ENCODE measurements at places on chromosomes 6 and 20.

DNA sequence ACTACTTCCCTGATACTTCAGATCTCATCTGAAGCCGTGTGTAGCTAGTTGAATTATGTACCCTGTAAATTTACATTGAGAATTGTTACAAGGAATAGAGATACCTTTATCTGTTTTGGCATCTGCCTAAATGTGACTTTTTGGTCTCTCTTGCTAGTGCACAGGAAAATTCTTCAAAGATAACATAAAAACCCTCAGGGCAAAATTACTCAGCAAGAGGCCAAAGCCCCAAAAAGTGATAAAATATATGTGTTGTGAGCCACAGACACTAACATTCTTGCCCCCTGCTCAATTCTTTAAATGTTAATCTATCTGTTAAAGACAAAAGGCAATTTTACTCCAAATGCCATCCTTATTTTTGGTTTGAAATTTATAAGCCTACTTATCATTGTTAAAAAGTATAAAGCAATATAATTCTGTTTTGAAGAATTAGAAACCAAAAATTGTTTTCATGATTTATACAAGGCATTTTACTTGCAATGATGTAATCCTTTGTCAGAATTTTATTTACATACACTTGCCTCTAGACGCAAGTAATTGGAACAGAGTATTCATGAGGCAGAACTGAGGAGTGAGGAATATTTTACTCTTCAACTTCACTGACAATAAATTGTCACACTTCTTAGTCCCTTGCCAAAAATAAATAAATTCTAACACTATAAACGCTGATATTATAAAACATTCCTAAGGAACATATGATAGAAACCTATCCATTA, 186.2 kb downstream of the EPM2A start:
- no peak for DNase-seq

GRCh38 chr6:161891542-161891941, 617.7 kb upstream of the AGPAT4 start:
- no peak for DNase-seq

DNA sequence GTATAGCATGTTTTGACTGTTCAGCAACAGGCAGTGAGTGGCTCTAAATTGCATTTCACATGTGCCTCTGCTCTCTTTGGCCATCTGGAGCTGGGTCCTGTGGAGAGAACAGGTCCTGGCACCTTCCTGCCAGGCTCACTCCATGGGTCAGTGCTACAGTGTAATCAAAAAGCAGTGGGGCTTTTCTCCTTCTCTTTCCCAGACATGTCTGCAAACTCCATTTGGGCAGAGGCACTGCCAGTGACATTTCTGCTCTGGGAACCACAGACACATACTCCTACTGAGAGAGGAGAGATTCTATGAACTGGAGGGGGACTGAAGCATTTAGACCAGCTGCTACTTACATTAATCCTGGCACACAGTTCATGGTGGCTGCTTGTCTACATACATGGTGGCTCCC, 68.3 kb upstream of the TRAF3IP2 start:
- no peak for DNase-seq

DNA sequence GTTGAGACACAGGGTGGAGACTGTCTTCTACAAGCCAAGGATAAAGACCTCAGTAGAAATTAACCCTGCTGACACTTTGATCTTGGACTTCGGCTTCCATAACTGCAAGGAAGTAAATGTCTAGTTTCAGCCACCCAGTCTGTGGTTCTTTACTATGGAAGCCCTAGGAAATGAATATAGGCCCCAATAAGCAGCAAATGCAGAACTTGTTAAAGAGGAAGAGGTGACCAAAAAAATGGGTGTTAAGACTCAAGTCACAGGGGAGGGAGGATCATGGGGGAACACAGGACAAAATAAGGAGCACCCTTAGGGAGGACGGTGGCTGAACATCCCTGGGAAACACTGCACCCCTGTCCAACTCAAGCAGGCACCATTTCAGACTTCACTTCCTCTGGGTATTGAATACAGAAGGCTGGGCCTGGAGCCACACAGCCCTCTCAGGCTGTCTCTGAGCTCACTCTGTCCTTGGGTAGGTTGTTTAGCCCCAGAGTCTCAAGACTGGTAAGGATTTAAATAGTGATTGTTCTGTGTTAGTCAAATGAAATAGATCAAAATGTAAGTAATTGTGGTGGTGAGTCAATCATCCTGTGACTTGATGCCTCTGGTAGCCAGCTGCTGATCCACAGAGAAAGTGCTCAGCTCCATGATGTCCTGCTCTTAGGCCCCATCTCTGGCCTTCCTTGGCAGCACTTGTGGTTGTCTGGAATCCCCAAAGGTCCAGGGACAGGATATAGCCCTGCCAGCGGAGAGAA, 30.5 kb upstream of the SIRPD start:
- no peak for DNase-seq

- no peak for DNase-seq
These were observed 16.8 kb upstream of the PTGIS start for GRCh38 chr20:49584418-49585382.

DNA sequence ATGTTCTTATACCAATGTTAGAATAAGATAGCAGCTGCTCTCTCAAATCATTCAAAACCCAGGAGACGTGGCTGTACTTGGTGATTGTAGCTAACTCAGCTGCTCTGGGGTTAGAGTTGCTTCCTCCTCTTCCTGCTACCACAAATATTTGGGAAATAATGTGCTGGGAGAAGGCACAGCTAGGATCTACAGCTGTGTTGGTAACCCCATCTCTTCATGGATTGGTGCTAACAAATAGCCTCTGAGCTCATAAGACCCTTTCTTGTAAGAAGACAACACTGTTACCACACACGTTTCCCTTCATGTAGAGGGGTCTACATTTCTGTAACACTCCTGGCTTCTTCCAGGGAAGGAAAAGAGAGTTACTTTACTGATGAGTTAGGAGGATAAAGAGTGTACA, 911.0 kb upstream of the CITED2 start:
- no peak for DNase-seq

GRCh38 chr6:132268209-132268608, 133.1 kb downstream of the MOXD1 start:
- DNase-seq = no peak

- DNase-seq = no peak
These were observed 553.5 kb downstream of the HACE1 start for GRCh38 chr6:104306211-104306610.

DNA sequence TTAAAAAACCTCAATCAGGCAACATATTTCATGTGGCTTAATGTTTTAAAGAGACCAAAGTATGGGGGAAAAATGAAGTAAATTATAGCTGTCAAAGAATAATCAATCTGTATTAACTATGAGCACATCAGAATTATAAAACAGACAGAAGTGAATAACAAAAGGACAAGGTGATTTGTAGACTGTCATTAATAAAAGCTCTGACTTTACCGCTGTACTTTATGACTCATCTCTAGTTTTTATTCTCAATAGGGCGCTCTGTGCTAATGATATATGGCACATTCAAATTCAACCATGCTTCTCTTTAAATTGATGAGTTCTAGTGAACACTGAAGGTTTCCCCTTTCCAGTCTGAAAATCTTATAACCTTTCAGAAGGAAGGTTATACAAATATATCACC, 72.0 kb downstream of the PREP start:
- no peak for DNase-seq

- no peak for DNase-seq
These were observed 6.4 kb upstream of the SLC12A5 start for GRCh38 chr20:46022411-46023147.

DNA sequence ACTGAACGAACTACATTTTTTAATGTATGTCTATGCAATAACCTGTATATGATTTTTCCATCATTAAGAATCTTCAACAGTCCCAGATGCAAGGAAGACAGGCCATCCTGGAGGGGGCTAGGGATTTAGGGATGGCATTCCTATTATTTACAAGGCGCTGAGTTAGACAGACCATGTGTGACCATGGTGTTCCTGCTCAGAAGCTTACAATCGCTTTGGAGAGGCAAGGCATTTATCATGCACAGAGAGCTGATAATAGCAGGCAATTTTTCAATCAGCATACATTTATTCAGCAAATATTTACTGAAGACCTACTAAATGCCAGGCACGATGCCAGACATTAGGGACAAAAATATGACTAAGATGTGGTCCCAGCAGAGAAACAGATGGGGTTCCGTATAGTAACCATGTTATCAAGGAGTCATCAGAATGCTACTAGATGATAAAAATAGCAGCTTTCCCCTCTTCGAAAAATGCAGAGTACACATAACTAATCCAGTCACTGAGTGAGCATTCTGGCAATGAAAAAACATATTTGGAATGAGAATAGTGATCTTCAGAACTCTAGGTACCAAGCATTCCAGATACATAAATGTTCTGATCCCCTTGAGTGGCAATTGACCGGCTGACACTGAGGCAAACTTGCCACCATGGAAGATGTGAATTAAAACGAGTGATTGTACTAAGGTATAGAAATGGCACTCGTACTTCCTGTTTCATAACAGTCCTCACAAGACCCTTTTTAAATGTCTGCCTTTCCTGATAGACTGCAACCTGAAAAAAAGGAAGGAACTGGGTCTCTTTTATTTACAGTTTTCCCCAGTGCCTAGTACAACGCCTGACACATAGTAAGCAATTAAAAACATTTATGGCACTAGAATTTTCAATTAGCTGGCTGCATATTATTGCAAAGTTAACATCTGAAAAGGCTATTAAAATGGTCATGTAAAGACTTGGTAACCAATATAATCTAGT, 135.7 kb downstream of the ATXN1 start:
- DNase-seq = peak; percentile 49

DNA sequence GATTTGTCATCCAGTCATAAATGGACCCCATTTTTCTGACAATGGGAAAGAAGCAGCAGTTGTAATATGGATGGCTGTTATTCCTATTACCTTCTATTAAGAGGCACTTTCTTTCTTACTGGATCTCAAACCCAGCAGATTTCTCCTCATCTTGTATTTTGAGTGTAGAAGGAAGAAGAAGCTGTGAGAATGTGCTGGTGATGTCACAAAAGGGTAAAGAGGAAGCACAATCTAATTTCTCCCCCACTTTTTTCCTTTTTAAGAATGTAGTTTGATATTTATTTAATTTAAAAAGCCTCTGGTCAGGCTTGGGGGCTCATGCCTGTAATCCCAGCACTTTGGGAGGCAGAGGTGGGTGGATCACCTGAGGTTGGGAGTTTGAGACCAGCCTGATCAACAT, 100.0 kb upstream of the JARID2 start:
- no peak for DNase-seq

Data from NCI-H446 treated with DMSO at 0.1 percent for 48 hours (cell line).